ENCODE measurements at places on chromosomes 5 and 9. TPM values are rescaled to one million over a fixed set of nuclear protein-coding genes. Genes with fewer than 3 reads are reported as not detected.
A peak's percentile ranks its signal among the peaks of the same experiment; 100 is the strongest.

The CMBL gene
- 3.8 TPM for total RNA-seq

The IRX2 gene
- not detected for total RNA-seq

The HK3 gene
- 9.6 TPM for total RNA-seq

The CDK9 gene
- total RNA-seq, result 68.3 TPM

The SPINK6 gene
- total RNA-seq, result not detected

The FABP6 gene
- total RNA-seq, result not detected

The FAT2 gene
- total RNA-seq, result not detected

The CDH6 gene
- 3.0 TPM for total RNA-seq

The FOXD1 gene
- 15.7 TPM for total RNA-seq

The ARHGEF39 gene
- total RNA-seq, result 1.7 TPM

- no peak overlapping the region for H3K27ac ChIP-seq
- H3K36me3 ChIP-seq, result no peaks in the 10 kb centered on the region
- H3K4me3 ChIP-seq, result no peak overlapping the region
- no peak for DNase-seq
- no peaks in the 10 kb centered on the region for H3K27me3 ChIP-seq
These were observed 517.0 kb downstream of the AGTPBP1 start for GRCh38 chr9:85224729-85225128.

DNA sequence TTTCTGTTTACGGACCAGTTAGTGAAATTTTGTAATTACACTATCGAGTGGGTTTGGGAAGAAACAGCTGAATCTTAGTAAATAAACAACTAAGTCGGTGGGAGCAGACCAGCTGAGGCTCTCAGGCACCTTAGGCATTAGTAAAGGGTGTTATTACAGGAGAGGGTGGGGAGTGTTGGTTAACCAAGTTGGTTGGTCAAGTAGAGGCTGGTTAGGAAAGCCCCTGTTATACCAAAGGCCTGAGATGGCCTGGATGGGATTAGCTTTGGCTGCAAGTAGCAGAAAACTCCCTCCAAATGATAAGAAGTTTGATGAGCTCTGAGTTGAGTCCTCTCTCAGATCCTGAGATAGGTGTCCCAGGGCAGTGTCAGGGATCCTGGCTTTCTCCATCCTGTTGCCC lies 81.3 kb downstream of the PPARGC1B start:
- H3K4me3 ChIP-seq, result no peak overlapping the region
- H3K27ac ChIP-seq, result no peak overlapping the region
- no peaks in the 10 kb centered on the region for H3K27me3 ChIP-seq
- H3K4me1 ChIP-seq, result peaks cover 75% of the 10 kb centered on the region

DNA sequence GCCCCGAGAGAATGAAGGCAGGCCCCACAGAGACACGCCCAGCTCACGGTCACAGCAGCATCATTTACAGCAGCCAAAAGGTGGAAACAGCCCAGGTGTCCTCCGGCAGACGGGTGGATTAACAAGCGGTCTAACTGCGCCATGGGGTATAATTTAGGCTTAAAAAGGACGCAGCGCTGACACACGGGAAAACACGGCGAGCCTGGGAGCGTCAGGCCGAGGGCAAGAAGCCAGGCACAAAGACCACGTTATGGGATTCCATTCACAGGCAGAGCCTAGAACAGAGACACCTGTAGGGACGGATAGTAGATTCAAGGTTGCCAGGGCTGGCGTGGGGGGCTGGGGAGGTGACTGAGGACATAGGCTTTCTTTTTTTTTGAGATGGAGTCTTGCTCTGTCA lies 36.9 kb upstream of the TMEM250 start:
- H3K27me3 ChIP-seq, result peaks cover 6% of the 10 kb centered on the region
- no peaks in the 10 kb centered on the region for H3K36me3 ChIP-seq
- no peak for DNase-seq
- H3K27ac ChIP-seq, result no peak overlapping the region

- H3K4me3 ChIP-seq, result no peak overlapping the region
- DNase-seq, result no peak
- H3K27me3 ChIP-seq, result no peaks in the 10 kb centered on the region
- no peak overlapping the region for H3K27ac ChIP-seq
- no peaks in the 10 kb centered on the region for H3K4me1 ChIP-seq
- H3K36me3 ChIP-seq, result no peaks in the 10 kb centered on the region
These were observed 164.0 kb upstream of the RAD23B start for GRCh38 chr9:107118863-107119624.

- H3K27ac ChIP-seq, result peak overlapping the region; percentile 92
- no peaks in the 10 kb centered on the region for H3K27me3 ChIP-seq
- DNase-seq, result no peak
- H3K4me3 ChIP-seq, result peak overlapping the region; percentile 98
- peaks cover 17% of the 10 kb centered on the region for H3K4me1 ChIP-seq
- peaks cover under 1% of the 10 kb centered on the region for H3K36me3 ChIP-seq
These were observed 661 bp upstream of the SLC25A51 start for GRCh38 chr9:37904445-37905130.

DNA sequence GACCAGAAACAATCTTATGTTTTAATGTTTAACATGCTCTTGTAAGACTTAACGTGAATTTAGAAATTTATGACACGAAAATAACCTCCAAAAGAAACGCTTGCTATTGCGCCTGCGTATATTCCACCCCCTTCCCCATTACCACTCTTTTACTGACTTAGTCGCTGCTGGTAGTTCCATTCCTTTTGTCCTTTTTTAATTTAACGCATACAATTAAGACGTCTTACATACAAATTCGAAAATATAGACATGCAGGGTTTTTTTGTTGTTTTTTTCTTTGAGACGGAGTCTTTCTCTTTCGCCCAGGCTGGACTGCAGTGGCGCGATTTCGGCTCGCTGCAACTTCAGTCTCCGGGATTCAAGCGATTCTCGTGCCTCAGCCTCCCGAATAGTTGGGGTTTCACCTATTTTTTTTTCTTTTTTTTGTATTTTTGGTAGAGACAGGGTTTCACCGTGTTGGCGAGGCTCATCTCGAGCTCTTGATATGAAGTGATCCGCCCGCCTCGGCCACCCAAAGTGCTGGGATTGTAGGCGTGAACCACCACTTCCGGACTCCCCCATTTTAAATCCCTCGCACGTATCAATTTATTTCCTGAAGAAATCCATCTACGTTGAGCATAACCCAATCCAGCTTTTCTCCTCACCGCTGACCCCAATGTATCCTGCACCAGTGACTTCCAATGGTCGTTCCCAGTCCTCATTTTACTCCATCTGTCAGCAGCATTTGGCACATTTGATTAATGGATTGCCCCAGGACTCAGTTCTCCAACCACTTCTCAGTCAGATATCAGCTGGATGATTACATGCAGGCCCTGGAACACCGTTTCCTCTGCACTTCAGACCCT lies 684 bp upstream of the MED7 start:
- H3K27me3 ChIP-seq, result no peaks in the 10 kb centered on the region
- H3K4me3 ChIP-seq, result peak overlapping the region; percentile 85
- DNase-seq, result no peak
- H3K4me1 ChIP-seq, result peaks cover 21% of the 10 kb centered on the region

DNA sequence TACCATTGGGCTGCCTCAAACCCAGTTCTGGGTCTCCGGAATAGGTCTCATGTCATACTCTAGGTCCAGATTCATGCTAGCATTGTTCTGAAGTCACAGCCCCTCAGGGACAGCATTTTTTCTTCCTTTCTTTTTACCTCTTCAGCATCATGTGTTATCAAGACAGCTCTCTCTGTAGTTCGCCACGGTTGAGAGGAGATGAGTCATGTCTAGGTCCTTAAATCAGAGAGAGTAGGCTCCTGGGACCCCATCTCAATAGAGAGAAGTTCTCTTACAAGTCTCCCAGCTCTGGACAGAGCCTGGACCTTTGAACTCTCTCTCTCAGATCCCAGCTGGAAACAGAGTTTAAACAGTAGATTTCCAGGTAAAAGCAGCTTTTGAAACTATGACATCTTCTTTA lies 332.4 kb upstream of the CD180 start:
- no peak overlapping the region for H3K27ac ChIP-seq
- DNase-seq, result no peak
- H3K36me3 ChIP-seq, result no peaks in the 10 kb centered on the region
- no peak overlapping the region for H3K4me3 ChIP-seq
- H3K4me1 ChIP-seq, result no peaks in the 10 kb centered on the region

- H3K4me3 ChIP-seq, result no peak overlapping the region
- no peaks in the 10 kb centered on the region for H3K27me3 ChIP-seq
- H3K4me1 ChIP-seq, result peaks cover 31% of the 10 kb centered on the region
- DNase-seq, result no peak
- H3K27ac ChIP-seq, result peak overlapping the region; percentile 44
These were observed 68.7 kb upstream of the CTSL start for GRCh38 chr9:87657190-87657589.

DNA sequence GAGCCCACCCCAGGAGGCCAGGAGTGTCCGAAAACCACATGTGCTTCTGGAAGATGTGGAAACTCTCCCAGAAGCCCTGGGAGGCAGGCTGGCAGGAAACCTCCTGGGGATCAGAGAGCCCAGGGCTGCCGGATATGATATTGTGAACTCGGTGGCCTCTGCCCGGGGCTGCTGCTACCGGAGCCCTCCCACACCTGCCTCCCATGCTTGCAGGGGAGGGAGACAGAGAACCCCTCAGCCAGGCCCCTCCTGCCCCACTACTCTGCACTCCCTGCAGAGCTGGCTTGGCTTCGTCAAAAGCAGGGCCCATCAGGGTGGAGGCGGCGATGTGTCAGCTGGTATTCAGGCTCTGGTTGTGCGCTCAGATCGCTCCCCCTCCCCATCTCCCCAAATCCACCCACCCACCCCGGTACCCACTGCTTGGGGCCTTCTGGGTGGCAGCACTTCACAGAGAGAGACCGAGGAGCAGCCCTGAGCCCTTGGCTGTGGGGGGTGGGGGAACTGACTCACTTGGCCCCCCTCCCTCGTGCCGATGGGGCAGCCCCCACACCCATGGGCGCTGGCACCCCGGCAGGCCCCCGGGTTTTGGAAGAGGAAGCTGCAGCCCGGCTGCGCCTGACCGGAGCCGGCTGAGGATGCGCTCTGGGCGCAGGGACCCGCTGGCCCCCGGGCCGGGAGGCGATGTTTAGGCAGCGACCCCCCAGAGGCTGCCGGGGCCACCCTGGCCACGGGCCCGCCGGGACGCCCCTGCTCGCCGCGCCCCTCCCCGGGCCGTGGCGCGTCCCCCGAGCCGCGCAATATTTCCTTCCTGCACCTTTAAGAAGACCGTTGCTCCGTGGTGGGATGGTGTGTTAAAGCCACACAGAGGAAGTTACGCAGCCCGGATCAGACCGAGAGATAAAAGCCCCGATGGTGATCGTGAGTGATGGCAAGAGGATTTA lies 786 bp upstream of the NTNG2 start:
- no peaks in the 10 kb centered on the region for H3K36me3 ChIP-seq
- H3K27me3 ChIP-seq, result peaks cover 19% of the 10 kb centered on the region
- H3K4me3 ChIP-seq, result peak overlapping the region; percentile 74
- H3K27ac ChIP-seq, result no peak overlapping the region
- DNase-seq, result no peak

DNA sequence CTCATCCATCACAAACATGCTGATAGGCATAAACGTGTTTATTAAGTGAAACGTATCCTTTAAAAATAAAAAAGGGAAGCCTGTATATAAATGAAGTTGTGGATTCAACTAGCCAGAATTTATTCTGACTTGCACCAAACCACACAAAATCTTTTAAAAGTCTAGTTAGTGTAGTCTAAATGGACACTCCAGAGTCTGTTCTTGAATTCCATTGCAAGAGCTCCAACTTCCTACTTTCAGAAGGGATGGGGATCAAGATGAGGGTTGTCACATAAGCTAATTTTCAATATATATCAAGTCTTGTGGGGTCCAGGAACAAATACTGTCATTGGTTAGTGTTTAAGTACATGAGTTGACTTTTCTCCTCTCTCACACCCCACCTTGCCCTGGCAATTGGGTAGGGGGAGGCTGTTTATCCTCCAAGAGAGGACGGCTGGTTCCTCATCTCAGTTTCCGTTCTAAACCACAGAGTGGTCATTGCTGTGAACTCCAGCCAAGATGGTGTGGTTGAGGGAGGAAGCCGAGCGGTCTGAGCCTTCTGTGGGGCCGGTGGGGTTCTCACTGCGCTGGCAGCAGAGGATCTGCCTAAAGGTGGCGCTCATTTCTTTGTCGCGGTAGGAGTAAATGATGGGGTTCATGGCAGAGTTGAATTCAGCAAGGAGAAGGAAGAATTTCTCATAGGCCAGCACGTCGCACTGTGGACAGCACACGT lies 163.2 kb downstream of the LPAR1 start:
- H3K27ac ChIP-seq, result no peak overlapping the region
- no peaks in the 10 kb centered on the region for H3K27me3 ChIP-seq
- no peaks in the 10 kb centered on the region for H3K4me1 ChIP-seq

GRCh38 chr9:3337515-3338225 lies 188.1 kb downstream of the RFX3 start:
- H3K27ac ChIP-seq, result peak overlapping the region; percentile 61
- H3K27me3 ChIP-seq, result no peaks in the 10 kb centered on the region
- peaks cover 20% of the 10 kb centered on the region for H3K4me1 ChIP-seq
- H3K4me3 ChIP-seq, result no peak overlapping the region

DNA sequence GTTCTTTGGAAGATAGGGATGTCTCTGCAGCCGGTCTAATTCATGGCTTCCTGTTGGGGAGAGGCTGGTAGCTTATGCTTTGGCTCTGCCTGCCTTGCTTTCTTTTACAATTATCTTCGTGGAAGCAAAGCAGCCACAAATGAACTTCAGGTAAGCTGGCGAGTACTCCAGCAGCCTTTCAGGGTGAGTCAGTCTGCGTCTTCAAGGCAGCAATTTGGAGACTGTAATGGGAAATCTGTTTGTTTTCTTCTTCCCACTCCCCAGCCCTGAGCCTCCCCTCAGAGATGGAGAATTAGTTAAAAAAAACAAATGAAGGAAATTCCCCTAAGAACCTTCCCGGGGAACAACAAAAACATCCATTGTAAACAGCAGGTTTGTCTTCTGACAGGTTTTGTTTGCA lies 100.1 kb downstream of the PSAT1 start:
- H3K27me3 ChIP-seq, result peaks cover 10% of the 10 kb centered on the region
- H3K4me3 ChIP-seq, result no peak overlapping the region
- no peaks in the 10 kb centered on the region for H3K4me1 ChIP-seq
- H3K27ac ChIP-seq, result no peak overlapping the region
- DNase-seq, result no peak

All from esophagus muscularis mucosa (tissue), 4 donors.